ENCODE measurements at places on chromosomes 11 and 22.
A peak's percentile ranks its signal among the peaks of the same experiment; 100 is the strongest.

DNA sequence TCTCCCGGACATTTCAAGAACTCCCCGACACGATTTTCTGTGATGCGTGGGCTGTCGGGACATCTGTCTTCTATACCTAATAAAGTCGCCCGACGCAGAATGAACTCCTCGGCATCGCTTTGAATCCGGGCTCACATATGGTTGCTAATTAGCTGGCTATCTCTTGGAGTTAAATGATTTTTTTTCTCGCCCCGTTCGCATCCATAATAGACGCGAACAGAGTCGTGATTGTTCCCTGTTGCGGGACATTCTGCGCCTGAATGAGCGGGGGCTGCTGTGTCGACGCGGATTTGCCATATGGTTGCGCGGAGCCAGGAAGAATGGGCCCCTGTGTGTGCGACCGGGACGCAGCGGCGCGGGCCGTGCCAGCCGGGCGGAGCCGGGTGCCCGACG, 16.4 kb downstream of the CDKN1C start:
- no peak for DNase-seq

- DNase-seq: no peak
Measured at GRCh38 chr11:43135966-43136534, 175.7 kb upstream of the API5 start.

GRCh38 chr11:122563761-122564160, 91.8 kb upstream of the UBASH3B start:
- no peak for DNase-seq

DNA sequence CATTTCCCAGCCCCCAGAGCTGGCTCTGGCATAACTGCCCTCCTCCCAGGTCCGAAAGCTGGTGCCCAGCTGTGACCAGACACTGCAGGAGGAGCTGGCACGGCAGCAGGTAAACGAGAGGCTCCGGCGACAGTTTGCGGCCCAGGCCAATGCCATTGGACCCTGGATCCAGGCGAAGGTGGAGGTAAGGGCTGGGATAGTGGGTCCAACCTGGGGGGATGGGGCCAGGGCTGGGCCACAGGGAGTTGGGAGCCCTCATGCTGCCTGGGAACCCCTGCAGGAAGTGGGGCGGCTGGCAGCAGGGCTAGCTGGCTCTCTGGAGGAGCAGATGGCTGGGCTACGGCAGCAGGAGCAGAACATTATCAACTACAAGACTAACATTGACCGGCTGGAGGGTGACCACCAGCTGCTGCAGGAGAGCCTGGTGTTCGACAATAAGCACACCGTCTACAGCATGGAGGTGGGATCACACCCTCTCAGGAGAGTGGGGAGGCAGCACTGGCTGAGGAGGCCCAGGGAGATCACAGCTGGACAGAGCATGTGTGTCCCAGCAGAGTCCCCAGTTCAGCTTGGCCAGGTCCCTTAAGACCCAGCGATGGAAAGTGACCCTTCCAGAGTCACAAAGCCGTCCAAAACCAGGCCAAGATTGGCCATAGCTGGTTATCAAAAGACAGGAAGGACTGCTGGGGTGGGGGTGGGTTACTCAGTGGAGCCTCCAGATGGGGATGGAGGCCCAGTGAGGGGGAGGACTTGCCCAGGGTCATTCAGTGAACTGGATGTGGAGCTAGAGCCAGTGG, 7.0 kb downstream of the CTSF start:
- DNase-seq: no peak

DNA sequence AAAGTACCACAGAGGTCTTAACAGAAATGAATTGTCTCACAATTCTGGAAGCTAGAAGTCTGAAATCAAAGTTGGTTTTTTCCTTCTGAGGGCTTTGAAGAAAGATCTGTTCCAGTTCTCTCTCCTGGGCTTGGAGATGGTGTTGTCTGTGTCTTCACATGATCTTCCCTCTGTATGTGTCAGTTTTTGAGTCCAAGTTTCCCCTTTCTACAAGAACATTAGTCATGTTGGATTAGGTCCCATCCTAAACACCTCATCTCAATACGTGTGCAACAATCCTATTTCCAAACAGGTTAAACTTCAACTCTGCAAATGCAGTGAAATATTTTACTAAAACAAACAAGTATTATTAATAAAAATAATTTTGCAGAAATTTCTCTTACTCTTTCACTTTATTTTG, 3.1 kb upstream of the PTS start:
- DNase-seq: no peak

DNA sequence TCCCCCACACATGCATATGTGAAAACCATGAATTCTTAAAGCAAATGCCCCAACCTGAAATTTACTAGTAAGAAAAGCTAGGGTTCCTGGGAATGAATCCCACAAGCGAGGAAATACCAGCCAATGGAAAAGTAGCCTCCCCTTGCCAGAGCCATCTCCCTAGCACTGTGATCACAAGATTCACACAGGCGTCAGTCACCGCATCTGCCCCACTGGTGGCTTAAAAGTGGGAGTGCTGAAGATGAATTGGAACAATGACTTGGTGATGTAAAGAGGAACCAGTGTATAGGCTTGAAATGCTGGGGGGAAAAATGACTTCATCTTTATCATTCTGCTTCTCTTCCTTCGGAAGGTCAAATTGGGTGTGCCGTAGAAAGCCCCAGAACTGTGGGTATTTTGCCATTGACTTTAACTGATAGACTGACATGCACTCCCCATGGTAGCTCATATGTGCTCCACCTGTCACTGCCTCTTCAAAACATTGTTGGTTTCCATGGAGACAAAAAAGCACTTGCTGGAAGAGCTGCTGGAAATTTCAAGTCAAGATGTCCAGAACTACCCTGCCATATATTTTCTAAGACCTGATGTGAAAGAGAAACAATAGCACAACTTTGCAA, 19.2 kb upstream of the ASPHD2 start:
- no peak for DNase-seq

GRCh38 chr22:27911330-27911729, 7.7 kb downstream of the PITPNB start:
- DNase-seq: no peak

GRCh38 chr22:44526779-44527126, 28.7 kb upstream of the RTL6 start:
- no peak for DNase-seq

DNA sequence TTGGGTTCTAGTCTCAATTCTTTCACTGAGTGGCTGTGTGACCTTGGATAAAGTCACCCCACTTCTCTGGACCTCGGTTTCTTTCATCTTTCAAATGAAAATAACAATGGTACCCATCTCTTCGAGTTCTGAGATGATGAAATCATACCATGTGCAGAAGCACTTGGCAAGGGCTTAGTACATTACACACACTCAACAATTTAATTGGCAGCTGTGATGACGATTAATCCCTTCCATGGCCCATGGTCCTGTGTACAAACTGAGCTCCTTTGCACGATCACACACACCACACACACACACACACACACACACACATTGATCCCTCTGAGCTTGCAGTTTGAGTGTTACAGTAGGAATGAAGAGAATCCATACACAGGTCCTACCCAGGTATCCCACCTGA, 103.4 kb upstream of the ASPHD2 start:
- DNase-seq: no peak

- DNase-seq: no peak
Measured at GRCh38 chr22:28841111-28841510, 40.7 kb upstream of the XBP1 start.

DNA sequence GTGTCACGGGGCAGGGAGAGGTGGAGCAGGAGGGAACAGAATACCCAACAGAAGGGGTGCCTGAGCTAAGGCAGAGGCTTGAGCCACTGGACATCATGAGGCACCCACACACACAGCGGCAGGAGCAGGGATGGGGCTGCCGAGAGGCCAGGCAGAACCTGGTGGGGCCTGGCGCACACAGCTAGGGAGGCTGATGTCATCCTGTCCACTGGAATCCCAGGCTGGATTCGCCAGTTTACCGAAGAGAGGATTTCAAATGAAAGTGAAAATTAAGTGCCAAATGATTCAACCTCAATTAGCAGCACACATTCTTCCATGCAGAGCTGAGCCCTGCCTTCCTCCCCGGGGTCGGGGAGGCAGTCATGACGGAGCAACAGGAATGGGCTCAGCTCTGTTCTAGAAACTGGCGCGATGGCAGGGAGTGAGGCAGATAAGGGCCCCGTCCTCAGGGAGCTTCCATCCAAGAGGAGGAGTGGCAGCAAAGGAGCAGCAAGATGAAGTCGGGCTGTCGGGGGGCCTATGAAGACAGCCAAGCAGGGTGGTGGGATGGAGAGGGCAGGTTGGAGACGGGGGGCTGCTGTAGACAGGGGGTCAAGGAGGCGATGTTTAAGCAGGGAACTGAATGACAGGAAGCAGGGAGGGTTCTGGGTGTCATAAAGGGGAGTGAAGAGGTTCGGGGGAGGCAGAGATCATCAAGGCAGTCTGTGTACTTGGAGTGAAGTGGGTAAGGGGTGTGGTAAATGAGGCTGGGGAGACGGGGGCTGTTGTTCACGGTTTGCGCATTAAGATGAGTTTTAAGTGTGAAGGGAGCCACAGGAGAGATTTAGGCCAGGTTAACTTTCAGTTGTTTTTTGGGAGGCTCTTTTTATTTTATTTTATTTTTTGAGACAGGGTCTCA, 6.4 kb downstream of the RAC2 start:
- DNase-seq: no peak

GRCh38 chr11:128955636-128956035, 13.0 kb upstream of the TP53AIP1 start:
- no peak for DNase-seq

DNA sequence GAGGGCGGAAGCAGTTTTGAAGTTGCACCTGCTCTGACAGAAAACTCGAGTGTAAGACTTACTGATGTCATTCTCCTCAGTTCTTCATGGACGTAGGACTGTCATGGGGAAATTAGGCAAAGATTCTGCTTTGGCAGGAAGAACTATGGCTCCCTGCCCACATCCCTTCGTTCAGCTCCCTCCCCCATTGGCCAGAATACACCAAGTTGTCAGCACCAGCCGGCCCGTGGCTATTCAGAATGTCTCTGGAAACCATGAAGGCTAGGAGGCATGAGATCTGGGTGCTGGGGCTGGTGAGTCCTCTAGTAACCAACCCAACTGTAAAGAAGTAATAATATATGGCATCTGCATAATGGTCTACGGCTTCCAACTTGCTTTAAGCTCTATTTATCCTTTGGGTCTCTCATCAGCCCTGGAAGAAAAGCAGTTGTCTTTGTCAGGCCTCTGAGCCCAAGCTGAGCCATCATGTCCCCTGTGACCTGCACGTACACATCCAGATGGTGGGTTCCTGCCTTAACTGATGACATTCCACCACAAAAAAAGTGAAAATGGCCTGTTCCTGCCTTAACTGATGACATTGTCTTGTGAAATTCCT, 74.1 kb downstream of the PIWIL4 start:
- DNase-seq: peak; percentile 72

DNA sequence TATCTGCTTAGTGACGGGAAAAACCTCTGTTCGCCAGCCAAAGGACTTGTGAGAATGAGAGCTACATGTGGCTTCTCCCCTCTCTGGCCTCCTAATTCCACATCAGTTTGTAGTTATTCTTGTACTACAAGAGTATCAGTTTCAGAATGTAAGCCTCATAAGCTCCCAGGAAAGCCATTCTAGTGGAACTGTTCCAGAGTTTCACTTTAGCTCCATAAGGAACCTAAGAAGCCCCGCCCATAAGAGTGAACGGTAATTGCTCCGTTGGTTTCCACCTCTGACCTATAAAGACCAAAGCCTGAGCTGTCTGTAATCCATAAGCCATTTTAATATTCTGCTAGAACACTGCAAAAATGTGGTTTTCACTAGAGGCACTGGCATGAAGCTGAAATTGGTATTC, 53.0 kb downstream of the SIK3 start:
- DNase-seq: no peak

GRCh38 chr11:14614091-14614622, 29.4 kb upstream of the PDE3B start:
- no peak for DNase-seq

DNA sequence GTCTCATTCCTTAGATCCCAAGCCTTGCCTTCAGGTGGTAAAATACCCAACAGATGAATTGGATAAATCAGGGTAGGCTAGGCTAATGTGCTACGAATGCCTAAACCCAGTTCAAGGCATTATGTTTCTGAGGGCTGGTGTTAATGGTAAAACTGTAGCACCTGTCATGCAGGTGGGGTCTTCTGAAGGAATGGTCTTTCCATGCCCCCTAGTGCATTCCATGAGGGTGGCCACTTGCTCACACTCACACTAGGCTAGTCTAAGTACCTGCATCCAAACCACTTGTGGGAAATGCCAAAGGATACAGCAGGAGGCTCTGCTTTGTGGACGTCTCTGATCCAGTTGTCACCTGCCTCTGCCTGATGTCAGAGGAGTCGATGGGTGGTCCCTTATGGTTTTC, 24.2 kb upstream of the UCP3 start:
- DNase-seq: no peak

DNA sequence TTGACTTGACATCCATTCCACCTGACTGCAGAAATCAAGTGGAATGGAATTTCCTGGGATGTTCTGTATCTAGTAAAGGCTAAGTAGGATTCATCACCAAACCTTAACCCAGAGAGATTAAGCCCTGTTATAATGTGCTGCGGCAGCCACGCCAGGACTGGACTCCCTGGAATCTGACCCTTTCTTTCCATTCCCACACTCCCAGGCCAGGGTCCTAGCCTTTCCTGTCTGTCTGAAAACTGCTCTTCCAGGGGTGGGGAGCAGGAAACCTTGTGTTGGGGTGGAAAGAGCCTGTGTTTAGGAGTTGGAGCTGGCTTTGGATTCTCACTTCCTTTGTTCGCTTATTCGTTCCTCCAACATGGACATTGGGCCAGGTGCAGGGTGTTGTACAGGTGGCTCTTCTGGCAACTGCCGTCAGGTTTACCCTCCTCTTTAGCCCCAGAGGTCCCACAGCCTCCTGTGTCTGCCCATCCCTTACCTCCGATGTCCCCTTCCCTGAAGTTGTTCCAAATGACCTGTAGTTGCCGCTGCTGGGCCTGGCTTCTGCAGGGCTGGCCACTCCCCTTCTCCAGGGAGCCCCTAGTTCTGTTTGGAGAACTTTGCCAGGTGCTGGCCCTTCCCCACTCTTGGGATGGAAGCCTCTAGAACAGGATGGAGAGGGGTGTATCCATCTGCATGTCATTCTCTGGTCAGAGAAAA, 20.5 kb upstream of the PARVB start:
- DNase-seq: no peak

GRCh38 chr11:25734591-25735211, 597.2 kb upstream of the ANO3 start:
- no peak for DNase-seq

GRCh38 chr11:128235426-128235825, 351.9 kb downstream of the ETS1 start:
- no peak for DNase-seq

- DNase-seq: no peak
Measured at GRCh38 chr22:39927544-39927943, 26.7 kb downstream of the GRAP2 start.

DNA sequence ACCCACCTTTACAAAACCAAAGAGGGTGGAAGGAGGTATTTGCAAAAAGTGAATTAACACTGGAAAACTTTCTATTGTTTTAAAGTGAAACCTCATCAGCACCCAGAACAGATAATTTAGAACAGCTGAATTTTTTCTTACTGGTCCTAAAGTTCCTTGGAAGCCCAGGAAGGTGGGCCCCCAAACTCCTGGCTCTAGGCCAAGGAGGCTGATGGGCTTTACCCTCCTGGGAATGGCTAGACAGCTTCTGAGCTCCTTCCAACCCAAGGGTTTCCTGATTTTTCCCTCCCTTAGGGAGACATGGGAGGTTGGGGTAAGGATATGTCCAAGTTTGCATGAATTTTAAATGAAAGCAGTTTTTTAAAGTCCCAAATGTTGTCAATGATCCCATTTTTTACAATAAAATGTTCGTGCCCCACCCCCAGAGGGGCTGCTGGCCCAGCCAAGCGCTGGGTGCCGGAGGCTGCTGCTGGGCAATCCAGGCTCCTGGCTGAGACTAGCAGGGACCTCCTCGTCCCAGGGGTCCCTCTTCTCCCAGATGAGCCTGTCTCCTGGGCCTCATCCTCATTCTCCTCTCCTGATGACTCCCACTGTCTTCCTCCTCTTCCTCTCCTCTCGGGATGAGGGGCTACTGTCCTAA, 28.4 kb downstream of the RELT start:
- no peak for DNase-seq
